ENCODE measurements at places on chromosomes 1 and 21.
A peak's percentile ranks its signal among the peaks of the same experiment; 100 is the strongest.

DNA sequence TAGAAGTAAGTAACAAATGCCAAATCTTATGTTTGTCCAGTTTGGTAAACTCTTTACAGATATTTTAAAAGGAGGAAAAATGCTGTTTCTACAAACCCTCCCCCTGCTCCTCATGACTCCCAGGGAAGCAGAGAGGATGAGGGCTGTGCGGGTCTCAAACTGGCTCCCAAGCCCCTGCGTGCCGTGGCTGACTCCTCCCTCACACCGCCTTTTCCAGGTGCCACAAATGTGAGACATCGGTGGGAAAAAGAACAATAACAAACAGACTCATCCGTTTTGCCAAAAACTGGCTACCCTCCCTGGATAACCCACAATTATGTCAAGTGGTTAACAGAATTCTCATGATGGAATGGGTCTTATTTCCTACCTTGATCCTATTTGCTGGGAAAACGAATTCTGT is 594.6 kb downstream of the PTPRU start:
- no peak for DNase-seq

GRCh38 chr21:45078877-45079281 is 4.5 kb downstream of the ADARB1 start:
- DNase-seq: peak; percentile 48

GRCh38 chr21:28419811-28420210 is 572.9 kb downstream of the LTN1 start:
- DNase-seq: no peak

DNA sequence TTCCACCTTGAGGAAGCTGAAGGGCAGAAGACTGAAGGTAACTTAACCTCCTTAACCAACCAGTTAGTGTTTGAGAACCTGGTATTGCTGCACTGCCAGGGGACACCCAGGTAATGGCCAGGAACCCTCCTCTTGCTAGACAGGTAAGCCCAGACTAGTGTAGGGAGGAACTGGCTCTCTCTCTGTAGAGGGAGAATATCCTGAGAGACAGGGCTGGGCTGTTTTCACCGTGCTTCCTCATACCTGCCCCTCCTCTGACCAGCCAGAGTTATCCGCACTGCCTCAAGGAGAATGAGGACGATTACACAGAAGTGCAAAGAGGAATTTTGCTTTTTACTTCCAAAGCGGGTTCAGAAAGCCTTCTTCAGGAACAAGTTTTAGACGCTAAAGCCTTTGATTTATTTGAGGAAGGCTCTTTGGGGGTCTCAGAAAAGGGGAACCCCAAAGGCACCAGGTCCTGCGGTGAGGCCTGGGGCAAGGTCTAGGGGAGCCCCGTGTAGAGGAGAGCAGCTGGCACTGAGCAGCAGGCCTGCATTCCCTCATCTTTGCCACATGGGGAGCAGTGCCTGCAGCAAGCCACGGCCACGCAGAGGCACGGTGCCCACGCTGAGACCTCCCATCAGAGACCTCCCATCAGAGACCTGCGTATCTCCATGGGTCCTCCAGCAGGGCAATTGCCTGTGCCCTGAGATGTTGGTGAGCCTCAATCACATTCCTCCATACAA is 13.5 kb downstream of the GNG4 start:
- DNase-seq: no peak

- peak; percentile 87 for DNase-seq
Measured at GRCh38 chr1:1040004-1040991, 20.4 kb downstream of the AGRN start.

DNA sequence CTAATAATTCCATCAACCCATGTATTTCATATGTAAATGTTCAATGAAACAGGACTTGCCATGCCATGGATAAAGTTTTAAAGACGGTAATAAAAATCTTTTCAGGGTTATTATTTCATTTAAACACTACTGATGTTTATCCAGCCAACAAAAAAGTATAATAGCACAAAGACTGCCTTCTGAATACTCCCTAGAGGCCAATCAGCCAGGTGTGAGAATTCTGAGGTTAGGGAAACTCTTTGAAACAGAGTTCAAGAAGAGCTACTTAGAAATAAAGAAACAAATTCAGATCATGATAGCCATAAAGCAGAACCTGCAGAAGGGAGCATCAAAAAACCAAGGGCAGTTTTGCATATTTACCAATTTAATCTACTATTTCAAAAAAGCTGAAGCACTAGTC is 48.7 kb downstream of the AKT3 start:
- no peak for DNase-seq
